Right ventricle myocardium inferior (tissue), 1 donor: ENCODE measurements at places on chromosomes 5 and 9.
A peak's percentile ranks its signal among the peaks of the same experiment; 100 is the strongest.

GRCh38 chr9:3730511-3730922, 204.7 kb upstream of the RFX3 start:
- no peak for DNase-seq

GRCh38 chr5:73450672-73451223, 2.2 kb upstream of the FOXD1 start:
- DNase-seq: no peak

DNA sequence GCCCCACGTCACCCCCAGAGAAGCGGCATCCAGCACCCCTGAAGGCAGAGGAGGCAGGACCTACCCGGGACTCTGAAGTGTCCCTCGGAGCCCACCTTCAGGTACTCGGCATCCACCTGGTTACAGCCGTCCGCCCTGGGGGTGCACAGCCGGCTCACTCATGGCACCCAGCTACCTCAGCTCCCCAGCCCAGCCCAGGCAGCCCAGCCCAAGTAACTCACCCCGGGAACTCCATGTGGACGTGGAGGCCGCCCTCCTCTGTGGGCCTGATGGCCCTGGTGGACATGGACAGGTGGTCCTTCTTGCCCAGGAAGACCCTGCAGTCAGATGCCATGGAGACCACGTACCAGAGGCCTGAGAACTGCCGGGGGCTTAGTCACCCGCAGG, 676 bp downstream of the LCN15 start:
- DNase-seq: no peak

- DNase-seq: no peak
These were observed 45.5 kb downstream of the SPIN1 start for GRCh38 chr9:88433583-88434255.

DNA sequence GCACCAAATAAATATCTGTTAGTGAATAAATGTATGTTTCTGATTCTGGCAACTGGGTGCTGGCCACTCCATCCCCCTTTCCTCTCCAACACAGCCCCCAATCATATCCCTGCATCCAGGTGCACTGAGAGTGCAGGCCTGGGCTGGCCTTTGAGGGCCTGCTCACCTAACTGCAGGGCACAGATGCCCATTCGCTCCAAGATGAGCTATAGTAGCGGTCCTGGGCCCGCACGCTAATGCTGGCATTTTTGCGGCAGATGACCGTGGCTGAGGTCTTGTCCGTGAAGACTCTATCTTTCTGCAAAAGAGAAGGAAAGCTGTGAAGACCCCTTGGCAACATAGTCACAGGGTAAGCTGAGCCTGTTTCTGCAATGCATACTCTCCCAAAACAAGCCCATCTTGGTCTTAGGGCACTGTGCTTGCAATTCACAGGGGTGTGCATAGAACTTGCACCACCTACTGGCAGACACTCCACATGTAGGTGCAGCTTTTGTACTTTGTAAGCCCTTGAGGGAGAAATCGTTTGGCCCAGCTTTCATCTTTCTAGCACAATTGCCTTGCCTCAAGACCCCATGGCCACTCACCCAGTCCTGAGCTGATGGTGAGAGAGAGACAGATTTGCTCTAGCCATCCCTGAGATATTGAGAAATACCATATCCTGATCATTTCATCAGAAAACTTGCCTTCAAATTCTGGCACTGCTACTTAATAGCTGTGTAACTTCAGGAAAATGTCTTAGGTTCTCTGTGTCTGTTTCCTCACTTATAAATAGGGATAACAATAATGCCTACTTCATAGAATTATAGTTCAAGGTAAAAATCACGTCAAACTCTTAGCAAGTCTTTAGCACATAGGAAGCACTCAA, 13.5 kb downstream of the IL12B start:
- no peak for DNase-seq

DNA sequence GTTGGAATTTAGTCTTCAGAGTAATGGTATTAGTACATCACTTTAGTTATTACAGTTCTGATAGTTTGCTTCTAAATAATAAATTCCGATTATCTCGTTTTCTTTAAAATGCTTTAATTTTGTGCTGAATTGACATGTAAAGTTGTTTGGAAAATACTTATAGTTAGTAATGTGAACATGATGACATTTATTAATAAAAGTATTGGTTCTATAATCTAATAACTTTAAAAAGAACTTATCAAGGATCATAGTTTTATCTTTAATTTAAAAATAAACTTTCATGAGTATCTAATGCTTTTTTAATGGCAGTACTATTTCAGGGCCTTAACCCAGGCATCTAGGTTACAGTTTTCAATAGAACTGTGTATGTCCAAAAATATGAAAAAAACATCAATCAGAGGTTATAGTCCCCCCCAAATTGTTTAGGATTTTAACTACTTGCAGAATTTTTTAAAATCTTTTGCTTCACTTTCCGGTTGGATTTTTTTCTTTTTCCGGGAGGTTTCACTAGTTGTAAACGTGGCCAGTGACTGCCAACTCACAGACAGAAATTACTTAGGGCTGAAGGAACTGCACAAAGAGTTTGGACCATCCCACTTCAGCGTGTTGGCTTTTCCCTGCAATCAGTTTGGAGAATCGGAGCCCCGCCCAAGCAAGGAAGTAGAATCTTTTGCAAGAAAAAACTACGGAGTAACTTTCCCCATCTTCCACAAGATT, 680 bp downstream of the GPX8 start:
- no peak for DNase-seq

DNA sequence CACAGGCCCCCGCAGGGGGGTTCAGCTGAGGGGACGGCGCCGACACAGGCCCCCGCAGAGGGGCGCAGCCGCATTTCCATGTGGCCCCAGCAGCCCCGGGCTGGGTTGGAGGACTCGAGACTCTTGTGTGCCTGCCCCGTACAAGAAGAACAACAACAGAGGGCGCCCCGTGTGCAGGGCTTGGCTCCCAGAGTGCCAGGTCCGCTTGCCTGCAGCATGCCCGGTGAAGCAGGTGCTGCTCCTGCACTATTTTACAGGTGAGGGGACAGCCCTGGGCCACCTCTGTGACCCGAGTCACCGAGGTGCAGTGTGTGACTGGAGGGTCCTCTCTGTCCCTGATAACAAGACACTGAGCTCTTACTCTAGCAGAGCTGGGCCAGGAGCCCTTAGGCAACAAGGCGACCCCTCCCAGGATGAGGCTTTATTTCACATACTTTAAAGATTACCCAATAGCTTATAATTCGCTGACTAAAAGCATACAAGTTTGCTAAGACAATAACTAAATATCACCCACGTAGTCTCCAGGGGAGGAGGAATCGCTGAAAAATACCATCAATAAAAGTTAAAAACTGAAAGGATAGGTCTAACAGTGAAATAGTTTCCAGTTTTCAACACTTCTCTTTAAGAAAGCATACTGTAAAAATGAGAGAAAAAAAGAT, 41.7 kb upstream of the SLC9A3 start:
- DNase-seq: peak; percentile 20

DNA sequence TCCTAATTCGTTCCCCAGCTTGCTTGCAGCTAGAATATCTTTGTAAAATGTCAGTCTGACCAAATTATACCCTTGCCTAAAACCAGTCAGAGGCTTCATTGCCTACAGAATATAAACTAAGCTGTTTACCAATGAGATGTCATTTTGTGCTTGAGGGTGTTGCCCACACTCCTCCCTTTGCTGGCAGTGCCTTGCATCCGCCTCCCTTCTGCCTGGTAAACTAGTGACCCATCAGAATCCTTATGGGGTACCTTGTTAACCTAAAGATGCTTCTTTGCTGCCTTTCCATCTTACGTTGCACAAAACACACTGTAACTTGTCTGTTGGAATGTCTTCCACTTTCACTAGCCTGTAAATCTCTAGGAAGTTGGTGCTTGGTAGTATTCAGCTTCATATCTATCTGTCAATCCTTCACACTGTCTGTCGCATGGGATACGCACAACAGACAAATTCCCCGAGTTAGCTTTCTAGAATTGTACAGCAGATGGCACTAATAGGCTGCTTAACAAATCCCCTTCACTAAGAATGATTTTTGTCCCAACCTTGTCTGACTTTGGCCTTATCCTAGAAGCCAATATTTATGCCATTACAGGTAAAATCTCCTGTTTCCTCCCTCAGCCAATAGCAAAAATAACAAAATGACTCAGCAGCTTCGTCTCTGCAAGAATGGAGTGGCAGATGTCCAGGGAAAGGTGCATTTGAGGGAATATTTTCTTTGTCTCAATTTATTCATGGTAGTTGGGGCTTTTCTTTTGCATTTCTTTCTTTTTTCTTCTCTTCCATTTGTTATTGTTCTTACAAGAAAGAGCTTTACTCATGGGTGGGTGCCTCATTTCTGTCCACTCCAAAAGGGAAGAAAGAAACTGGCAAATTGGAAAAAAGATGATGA, 3.0 kb downstream of the NUDT2 start:
- DNase-seq: no peak

GRCh38 chr9:69083321-69083720, 47.8 kb downstream of the FXN start:
- no peak for DNase-seq

GRCh38 chr5:126438267-126438666, 15.1 kb downstream of the GRAMD2B start:
- no peak for DNase-seq

- DNase-seq: no peak
These were observed 2.3 kb upstream of the SLC23A1 start for GRCh38 chr5:139385061-139386049.

DNA sequence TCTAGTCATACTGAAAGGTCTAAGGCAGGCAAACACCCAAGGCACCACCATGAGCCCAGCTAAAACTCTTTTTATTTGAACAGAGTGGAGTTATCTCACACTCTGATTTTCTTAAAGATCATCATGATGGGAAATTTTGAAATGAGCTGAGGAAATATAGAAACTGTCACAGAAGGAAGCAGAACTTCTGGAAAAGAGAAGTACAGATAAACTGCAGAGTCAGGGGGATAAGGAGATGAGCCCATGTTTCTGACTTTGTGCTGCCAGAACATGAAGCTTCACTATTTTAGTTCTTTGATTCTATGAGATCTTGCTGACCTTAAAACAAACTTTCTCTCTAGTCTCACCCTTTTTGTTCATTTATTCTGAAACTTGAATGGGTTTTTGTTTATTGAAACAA, 406.5 kb upstream of the EDIL3 start:
- DNase-seq: no peak

GRCh38 chr5:33422191-33422590, 18.6 kb upstream of the TARS1 start:
- no peak for DNase-seq

GRCh38 chr5:144307736-144308135, 137.1 kb downstream of the KCTD16 start:
- DNase-seq: no peak

DNA sequence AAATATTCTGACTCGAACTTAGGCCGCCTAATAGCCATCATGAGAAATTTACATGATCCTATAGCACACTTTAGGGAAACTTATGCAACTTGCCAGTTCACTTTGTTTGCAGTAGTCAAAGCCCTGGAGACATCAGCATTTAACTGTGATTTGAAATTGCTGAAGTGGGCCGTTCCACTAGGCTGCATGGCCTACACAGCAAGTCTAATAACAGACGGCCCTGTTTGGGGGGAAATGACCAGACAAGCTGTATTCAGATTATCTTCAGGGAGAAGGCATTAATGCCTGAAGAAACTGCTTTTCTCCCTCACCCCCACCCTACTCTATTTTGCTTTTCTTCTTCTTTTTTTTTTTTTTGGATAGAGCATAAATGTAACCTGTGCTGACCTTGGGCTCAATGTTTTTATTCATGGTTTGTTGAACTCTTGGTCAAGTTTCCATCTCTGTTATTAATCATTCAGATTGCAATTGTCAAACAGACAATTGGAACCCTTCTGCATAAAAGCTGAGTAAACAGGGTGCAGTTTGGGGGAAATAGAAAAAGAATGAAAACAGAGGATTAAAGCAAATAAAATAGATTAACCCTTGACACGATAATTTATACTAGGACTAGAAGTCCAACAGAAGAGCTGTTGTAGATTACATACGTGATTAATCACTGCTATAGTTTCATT, 1928.2 kb upstream of the WWC1 start:
- no peak for DNase-seq

DNA sequence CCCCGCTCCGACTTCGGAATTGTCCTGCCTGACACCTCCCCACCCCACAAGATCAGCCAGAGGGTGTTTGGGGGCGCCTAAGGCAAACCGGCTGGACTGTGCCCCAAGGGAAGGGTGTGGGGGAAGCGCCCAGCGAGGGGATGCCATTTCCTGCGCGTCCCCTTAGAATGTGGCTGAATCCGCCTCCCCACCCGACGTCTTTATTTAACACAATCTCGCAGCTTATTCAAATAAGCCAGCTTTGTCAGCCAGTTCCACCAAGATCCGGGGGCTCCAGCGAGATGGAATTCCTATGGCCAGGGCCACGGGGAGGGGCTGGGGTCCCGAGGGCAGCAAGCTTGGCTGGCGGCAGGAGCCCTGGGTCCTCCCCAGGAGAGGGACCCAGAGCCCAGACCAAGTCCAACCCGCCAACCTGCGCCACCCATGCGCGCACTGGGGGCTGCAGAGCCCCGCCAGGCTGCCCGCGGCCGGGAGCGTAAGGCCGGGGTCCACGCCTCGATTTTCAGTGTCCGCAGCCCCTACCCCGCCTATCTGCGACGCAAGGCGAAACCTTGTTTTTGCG, 7.4 kb downstream of the IRX4 start:
- no peak for DNase-seq

GRCh38 chr5:133469846-133470245, 142.5 kb downstream of the FSTL4 start:
- DNase-seq: no peak

- no peak for DNase-seq
These were observed 305.9 kb upstream of the PRR16 start for GRCh38 chr5:120158211-120158610.

GRCh38 chr5:164345173-164345849, 839.9 kb downstream of the MAT2B start:
- peak; percentile 81 for DNase-seq

DNA sequence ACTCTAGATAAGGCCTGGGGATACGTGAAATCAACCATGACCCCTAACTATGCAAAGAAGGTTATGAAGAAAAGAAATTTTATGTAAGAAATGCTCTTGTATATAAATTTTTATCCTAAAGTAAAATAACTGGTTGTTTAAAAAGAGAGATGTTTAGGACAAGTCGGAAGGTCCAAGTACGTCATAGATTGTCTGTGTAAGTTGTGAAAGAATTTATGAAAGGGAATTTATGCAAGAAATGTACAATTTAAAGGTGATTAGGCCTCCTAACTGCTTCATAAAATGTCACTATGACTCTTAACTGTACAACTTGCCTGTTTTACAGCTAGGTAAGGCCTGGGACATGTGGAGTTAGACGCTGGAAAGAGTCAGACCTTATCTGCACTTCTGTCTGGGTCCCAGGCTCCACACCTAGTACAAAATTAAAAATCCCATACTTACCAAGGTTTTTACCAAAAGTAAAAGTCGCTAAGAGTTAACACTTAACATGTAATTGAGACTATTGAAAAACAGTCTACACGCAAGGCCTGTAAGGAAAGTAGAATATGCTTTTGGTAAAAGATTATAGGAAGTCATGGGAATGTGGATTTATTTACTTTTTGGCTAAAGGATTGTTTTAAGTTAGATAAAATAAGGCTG, 77.4 kb downstream of the KIAA0825 start:
- DNase-seq: no peak

GRCh38 chr9:131483319-131484050, 19.2 kb upstream of the POMT1 start:
- no peak for DNase-seq
